ENCODE measurements at places on chromosomes 16 and 17. TPM values are rescaled to one million over a fixed set of nuclear protein-coding genes. Genes with fewer than 3 reads are reported as not detected.

GRAP gene
- total RNA-seq: 0.72 TPM

CACNA1H gene
- total RNA-seq: 9.6 TPM

MYH2 gene
- not detected for total RNA-seq

NT5M gene
- total RNA-seq: 1.9 TPM

ABCC11 gene
- total RNA-seq: not detected

NPIPA8 gene
- total RNA-seq: 3.7 TPM

FBXO39 gene
- total RNA-seq: 0.52 TPM

SLC22A31 gene
- total RNA-seq: 11.1 TPM

TK1 gene
- total RNA-seq: 183 TPM

C16orf92 gene
- total RNA-seq: not detected

TNP2 gene
- total RNA-seq: not detected

SGCA gene
- 0.32 TPM for total RNA-seq

MMP15 gene
- total RNA-seq: 6.7 TPM

CCL11 gene
- total RNA-seq: 0.13 TPM

CRK gene
- total RNA-seq: 59.2 TPM

KRT20 gene
- not detected for total RNA-seq

TLE7 gene
- not detected for total RNA-seq

RMI2 gene
- 10.9 TPM for total RNA-seq

CDRT15L2 gene
- not detected for total RNA-seq

GP2 gene
- total RNA-seq: not detected

FBXW10B gene
- 0.13 TPM for total RNA-seq

SEZ6L2 gene
- total RNA-seq: 39.8 TPM

MRC2 gene
- total RNA-seq: 335 TPM

HIC1 gene
- total RNA-seq: 97.0 TPM

IGSF6 gene
- total RNA-seq: not detected

CYGB gene
- 92.3 TPM for total RNA-seq

HS3ST3A1 gene
- total RNA-seq: 55.3 TPM

FAM20A gene
- 0.91 TPM for total RNA-seq

ZNF646 gene
- total RNA-seq: 17.1 TPM

MAF gene
- total RNA-seq: 2.5 TPM

NUP88 gene
- total RNA-seq: 44.3 TPM

ATP2A1 gene
- total RNA-seq: 0.65 TPM

EPN3 gene
- total RNA-seq: 0.26 TPM

KRT39 gene
- total RNA-seq: not detected

KRTAP4-9 gene
- total RNA-seq: not detected

KCNAB3 gene
- 0.78 TPM for total RNA-seq

SHCBP1 gene
- total RNA-seq: 4.3 TPM

DOC2B gene
- total RNA-seq: not detected

FOXJ1 gene
- not detected for total RNA-seq

G6PC1 gene
- total RNA-seq: not detected

OTOP3 gene
- total RNA-seq: not detected

QRICH2 gene
- 0.24 TPM for total RNA-seq

CHP2 gene
- not detected for total RNA-seq

CCDC200 gene
- not detected for total RNA-seq

ZP2 gene
- total RNA-seq: not detected

LGALS9B gene
- not detected for total RNA-seq

ABCC6 gene
- total RNA-seq: 0.13 TPM

OTOP2 gene
- not detected for total RNA-seq

KRTAP9-2 gene
- not detected for total RNA-seq

CDT1 gene
- 35.5 TPM for total RNA-seq

CDC6 gene
- 26.8 TPM for total RNA-seq

TERB1 gene
- not detected for total RNA-seq

TP53TG3F gene
- total RNA-seq: not detected

Data from epithelial cell of alveolus of lung (primary cell).